Left lung (tissue), 14 donors: ENCODE measurements at places on chromosomes 2 and 18. TPM values are rescaled to one million over a fixed set of nuclear protein-coding genes. Genes with fewer than 3 reads are reported as not detected.
A peak's percentile ranks its signal among the peaks of the same experiment; 100 is the strongest.

The UGT1A1 gene
- 0.24 TPM for total RNA-seq

The NXPH2 gene
- not detected for total RNA-seq

The AKAIN1 gene
- not detected for total RNA-seq

The FAM237A gene
- not detected for total RNA-seq

The PARD3B gene
- total RNA-seq: 24.6 TPM

The WNT6 gene
- total RNA-seq: not detected

The CNGA3 gene
- 0.10 TPM for total RNA-seq

The CXCR4 gene
- total RNA-seq: 21.3 TPM

DNA sequence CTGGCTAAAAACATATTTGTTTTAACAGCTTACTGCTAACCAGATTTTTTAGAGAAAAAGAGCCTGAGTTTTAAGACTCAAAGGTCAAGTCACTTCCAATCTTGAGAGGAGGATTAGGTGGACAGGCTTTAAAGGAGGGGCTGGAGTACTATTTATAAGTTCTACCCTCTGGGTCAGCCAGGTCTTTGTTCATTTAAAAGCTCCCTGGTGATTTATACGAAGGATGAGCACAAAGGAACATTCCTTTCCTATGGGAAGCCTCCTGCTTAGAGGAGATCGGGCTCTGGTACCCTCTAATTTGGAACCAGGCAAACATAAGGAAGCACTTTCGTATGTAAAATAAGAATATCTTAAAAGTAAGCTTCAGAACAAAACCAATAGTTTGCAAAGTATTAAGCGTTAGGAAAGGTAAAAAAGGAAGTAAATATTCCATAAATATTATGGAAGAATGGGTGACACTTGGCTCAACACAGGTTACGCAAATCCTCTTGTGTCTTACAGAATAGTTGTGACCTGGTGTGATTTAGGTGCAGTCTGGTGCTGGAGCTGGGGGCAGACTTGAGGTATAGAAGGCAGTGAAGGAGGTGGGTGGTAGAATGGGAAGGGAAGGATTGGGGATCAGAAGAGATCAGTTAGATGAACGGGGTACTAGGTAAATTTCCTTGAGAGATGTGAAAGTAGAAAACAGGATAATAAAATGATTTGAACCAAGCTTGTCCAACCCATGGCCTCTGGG, 35.6 kb downstream of the PDE6D start:
- no peak overlapping the region for H3K27ac ChIP-seq
- DNase-seq: no peak
- no peaks in the 10 kb centered on the region for H3K36me3 ChIP-seq
- H3K27me3 ChIP-seq: no peaks in the 10 kb centered on the region
- no peaks in the 10 kb centered on the region for H3K4me1 ChIP-seq

- no peaks in the 10 kb centered on the region for H3K27me3 ChIP-seq
- no peak overlapping the region for H3K4me3 ChIP-seq
- H3K27ac ChIP-seq: peak overlapping the region; percentile 0
These were observed 32.9 kb upstream of the ITGB6 start for GRCh38 chr2:160232905-160233475.

- H3K27me3 ChIP-seq: no peaks in the 10 kb centered on the region
- H3K4me1 ChIP-seq: no peaks in the 10 kb centered on the region
- no peak for DNase-seq
These were observed 216.6 kb downstream of the HDAC4 start for GRCh38 chr2:239184179-239184578.

DNA sequence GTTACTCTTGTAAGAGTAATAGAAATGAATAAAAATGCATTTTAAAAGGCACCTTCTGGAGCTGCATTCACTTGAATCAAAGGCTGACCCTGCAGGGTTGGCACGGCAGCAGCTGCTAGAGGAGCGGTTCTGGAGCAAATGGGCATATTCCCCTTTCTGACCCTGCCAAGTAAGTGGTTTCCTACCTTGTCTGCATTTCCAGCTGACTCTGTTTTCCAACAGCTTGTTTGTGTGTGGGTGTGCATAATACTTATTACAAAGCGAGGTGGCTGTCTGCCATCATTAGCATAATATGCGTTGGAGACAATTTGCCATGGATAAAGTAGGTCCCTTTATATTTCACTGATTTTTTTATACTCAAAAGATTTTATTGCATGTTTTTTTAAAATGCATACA, 21.3 kb upstream of the TTN start:
- no peaks in the 10 kb centered on the region for H3K27me3 ChIP-seq
- DNase-seq: no peak
- H3K4me1 ChIP-seq: no peaks in the 10 kb centered on the region

- H3K4me3 ChIP-seq: no peak overlapping the region
- no peak overlapping the region for H3K27ac ChIP-seq
- no peaks in the 10 kb centered on the region for H3K27me3 ChIP-seq
These were observed 36.7 kb downstream of the TRABD2A start for GRCh38 chr2:84844141-84844540.

DNA sequence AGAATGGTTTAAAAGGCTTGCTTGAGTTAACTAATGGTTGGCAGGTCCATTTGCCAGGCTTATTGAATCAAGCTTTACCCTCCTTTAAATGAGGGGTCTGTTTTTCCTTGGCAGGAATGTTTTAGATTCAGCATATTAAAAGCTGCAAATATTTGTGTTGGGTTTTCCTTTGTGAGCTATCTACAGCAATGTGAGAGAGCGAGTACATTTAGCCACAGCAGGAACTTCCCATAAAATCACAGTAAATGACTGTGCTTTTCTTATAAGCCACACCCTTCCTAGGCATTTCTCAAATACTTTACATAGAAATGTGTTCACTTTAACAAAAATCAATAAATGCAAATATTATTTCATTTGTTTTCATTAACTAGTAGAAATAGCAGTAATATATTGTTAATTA, 23.9 kb downstream of the CALCRL start:
- H3K27me3 ChIP-seq: no peaks in the 10 kb centered on the region
- H3K27ac ChIP-seq: no peak overlapping the region
- DNase-seq: no peak
- H3K4me3 ChIP-seq: no peak overlapping the region
- H3K4me1 ChIP-seq: peaks cover 12% of the 10 kb centered on the region

- no peak overlapping the region for H3K27ac ChIP-seq
- DNase-seq: no peak
- H3K27me3 ChIP-seq: no peaks in the 10 kb centered on the region
- no peaks in the 10 kb centered on the region for H3K36me3 ChIP-seq
These were observed 26.1 kb upstream of the SETBP1 start for GRCh38 chr18:44654573-44654972.

DNA sequence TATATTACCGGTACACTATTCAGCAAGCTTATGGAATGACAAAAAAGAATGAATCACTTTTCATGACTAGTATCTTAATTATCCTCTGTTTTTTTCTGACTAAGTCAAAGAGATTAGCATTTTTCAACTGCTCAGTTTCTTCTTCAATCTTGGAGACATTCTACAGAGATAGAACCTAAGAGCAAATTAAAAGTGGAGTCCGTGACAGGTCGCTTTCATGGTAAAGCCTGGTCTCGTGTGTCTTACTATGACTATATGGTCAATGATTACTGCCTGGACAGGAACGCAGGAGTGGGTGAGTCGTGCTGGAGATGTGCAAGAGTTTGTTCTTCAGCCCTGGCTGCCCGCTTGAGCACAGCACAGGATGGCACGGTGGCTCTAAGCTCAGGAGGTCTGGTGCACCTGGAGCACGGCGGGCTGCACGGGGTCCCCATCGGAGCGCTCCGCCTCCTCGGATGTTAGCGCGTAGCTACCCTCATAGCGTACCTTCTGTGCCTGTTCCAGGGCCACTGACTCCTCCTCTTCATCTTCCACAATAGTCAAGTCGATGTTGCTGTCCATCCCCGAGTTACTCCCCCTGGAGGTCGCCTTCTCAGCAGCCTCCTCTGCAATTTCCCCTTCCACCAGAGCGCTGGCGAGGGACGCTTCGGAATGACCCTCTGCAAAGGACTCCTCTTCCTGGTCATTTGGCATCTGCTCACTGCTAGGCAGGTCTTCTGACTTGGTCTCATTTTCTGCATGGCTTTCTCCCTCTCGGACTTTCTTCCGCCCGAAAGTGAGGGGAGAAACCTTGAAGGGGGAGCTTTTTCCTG, 11.1 kb downstream of the CAVIN2 start:
- peaks cover 16% of the 10 kb centered on the region for H3K36me3 ChIP-seq
- H3K4me3 ChIP-seq: no peak overlapping the region
- H3K4me1 ChIP-seq: peaks cover 16% of the 10 kb centered on the region
- DNase-seq: no peak
- H3K27me3 ChIP-seq: no peaks in the 10 kb centered on the region

DNA sequence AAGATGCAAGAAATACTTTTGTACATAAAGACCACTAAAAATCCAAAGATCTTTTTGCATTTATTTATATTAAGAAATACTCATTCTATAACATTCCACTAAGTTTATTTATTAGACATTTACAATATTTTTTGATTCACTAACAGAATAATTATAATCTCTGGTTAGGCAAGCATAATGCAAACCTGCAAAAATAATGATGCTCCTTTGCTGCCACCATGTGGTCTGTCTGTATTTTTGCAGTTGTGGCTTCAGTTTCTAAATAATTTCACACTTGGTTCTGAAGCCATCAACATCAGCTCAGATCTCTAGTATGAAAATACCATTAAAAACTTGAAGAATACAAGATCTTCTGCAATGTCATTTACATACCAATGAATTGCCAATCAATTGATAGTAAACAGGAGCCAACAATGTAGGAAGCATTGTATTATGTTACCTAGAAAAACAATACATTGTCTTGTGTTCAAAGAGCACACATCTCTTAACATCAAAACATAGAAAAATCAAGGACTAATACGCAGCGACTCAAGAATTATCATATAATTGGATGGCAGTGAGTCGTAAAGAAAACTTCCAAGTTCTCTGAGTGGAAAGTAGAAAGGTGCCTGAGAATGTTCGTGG, 28.8 kb upstream of the WDR75 start:
- no peaks in the 10 kb centered on the region for H3K36me3 ChIP-seq
- DNase-seq: peak; percentile 79
- no peak overlapping the region for H3K4me3 ChIP-seq
- H3K27me3 ChIP-seq: no peaks in the 10 kb centered on the region

DNA sequence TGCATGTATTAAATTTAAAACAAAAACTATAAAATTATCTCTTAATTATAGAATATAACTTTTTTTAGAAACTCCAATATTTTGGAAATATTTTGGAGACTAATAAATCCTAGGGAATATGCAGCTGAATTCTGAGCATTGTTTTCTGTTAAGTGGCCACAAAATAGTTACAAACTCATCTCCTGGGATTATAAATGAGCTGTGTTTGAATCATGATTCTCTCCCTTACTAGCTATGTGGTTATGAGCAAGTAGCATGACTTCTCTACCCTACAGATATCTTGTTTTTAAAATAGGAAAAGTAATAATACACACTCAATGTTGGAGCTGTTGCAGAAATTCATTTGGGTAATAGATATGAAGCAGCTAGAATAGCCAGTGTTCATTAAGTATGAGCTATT, 137.9 kb upstream of the ITGA4 start:
- no peak overlapping the region for H3K27ac ChIP-seq
- DNase-seq: no peak
- H3K36me3 ChIP-seq: no peaks in the 10 kb centered on the region
- no peaks in the 10 kb centered on the region for H3K27me3 ChIP-seq
- no peaks in the 10 kb centered on the region for H3K4me1 ChIP-seq

GRCh38 chr18:52499644-52500043, 159.6 kb downstream of the DCC start:
- H3K27me3 ChIP-seq: no peaks in the 10 kb centered on the region
- H3K4me1 ChIP-seq: no peaks in the 10 kb centered on the region
- no peaks in the 10 kb centered on the region for H3K36me3 ChIP-seq
- no peak overlapping the region for H3K4me3 ChIP-seq
- no peak overlapping the region for H3K27ac ChIP-seq

GRCh38 chr18:11274144-11274794, 124.9 kb upstream of the PIEZO2 start:
- no peak overlapping the region for H3K27ac ChIP-seq
- no peak for DNase-seq
- no peaks in the 10 kb centered on the region for H3K27me3 ChIP-seq
- H3K4me3 ChIP-seq: no peak overlapping the region
- no peaks in the 10 kb centered on the region for H3K36me3 ChIP-seq

DNA sequence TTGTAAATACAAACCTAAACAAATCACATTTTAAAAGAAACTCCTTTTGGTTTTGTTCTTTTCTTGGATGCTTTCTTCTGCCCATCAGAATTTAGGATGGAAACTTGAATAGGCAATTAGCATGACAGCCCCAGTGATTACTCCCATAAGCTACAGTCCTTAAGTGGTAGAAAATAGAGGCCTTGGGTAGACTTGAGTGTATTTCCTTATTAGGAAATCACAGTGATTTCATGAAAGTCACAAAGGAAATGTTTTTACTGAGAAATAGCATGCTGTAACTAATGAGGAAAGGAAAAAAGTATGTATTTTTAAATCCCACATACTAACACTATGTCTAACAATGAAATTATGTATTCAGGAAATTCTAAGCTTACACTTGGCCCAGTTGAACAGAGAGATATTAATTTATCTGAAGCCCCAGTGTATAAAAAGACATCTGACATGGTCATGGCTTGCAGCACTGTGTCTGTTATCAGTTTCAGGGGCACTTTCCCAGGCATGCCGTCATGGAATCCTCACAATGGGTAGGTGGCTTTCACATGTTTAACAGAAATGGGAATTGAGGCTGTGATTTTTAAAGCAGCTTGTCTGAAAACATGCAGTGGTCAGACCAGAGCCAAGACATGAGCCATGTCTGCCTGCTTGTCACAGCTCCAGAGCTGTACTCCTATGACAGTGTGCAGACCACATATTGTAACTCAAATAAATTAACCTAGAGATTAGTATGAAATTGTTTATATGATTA, 79.7 kb upstream of the TRIB2 start:
- no peak overlapping the region for H3K4me3 ChIP-seq
- H3K27me3 ChIP-seq: no peaks in the 10 kb centered on the region
- no peak for DNase-seq

DNA sequence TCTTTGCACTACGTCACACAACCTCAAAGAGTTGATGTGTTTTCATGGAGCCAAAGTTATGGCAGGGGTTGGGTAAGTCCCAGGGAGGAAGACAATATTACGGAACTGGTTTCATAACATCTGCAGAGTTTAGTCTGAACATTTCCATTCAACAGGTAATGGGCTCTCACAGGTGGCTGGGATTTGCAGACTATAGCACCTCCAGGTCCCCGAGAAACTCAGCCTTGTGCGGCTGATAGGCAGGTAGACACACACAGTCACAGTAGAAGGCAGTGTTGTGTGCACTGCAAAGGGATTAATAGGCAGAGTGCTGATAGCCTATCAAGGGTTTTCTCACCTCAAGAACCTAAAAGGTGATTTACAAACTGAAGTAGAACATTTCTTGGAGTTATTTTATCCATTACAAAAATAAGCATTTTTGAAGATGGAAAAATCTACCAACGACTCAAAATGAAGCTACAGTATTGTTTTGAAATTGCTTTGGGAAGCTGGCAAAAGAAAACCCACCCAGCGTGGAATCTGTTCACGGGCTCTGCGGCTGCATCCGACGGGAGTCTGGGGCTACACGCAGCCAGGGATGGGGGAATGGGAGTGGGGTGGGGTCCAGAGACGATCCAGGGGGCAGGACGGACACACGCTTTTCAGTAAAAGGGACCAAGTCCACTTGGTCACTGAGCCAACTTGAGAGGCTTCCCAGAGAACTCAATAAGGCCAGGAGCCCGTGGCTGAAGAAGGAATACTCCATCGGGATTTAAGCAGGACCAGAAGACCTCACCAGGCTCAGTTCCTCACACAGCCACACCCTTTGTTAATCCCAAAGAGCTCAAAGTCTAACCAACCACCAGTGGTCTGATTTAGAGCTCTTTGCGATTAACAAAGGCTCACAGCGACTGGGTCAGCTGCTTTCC, 82.9 kb downstream of the CHRNA1 start:
- no peaks in the 10 kb centered on the region for H3K27me3 ChIP-seq
- no peak for DNase-seq
- H3K27ac ChIP-seq: peak overlapping the region; percentile 79
- H3K36me3 ChIP-seq: no peaks in the 10 kb centered on the region
- no peaks in the 10 kb centered on the region for H3K4me1 ChIP-seq
- peak overlapping the region; percentile 86 for H3K4me3 ChIP-seq
